ENCODE measurements at places on chromosomes 6 and 20. TPM values are rescaled to one million over a fixed set of nuclear protein-coding genes. Genes with fewer than 3 reads are reported as not detected.

The GFOD1 gene
- polyA plus RNA-seq = 4.2 TPM

The TREM2 gene
- 0.59 TPM for polyA plus RNA-seq

The LPIN3 gene
- 2.7 TPM for polyA plus RNA-seq

The MROH8 gene
- polyA plus RNA-seq = 3.4 TPM

The PROKR2 gene
- polyA plus RNA-seq = not detected

The C20orf141 gene
- polyA plus RNA-seq = not detected

The AFG1L gene
- 2.1 TPM for polyA plus RNA-seq

The SDC4 gene
- 15.5 TPM for polyA plus RNA-seq

The POU5F1 gene
- 1.2 TPM for polyA plus RNA-seq

The PACRG gene
- 0.42 TPM for polyA plus RNA-seq

The TMC2 gene
- not detected for polyA plus RNA-seq

The IL17A gene
- not detected for polyA plus RNA-seq

The SLPI gene
- polyA plus RNA-seq = 11.9 TPM

The CLPSL1 gene
- not detected for polyA plus RNA-seq

The ULBP2 gene
- 0.30 TPM for polyA plus RNA-seq

GRCh38 chr6:166115609-166116008 is 52.0 kb downstream of the TBXT start:
- H3K36me3 ChIP-seq = no peaks in the 10 kb centered on the region
- no peak overlapping the region for H3K4me3 ChIP-seq
- H3K27me3 ChIP-seq = no peaks in the 10 kb centered on the region
- no peaks in the 10 kb centered on the region for H3K4me1 ChIP-seq
- no peak overlapping the region for H3K27ac ChIP-seq

- DNase-seq = no peak
- no peaks in the 10 kb centered on the region for H3K36me3 ChIP-seq
- H3K4me1 ChIP-seq = no peaks in the 10 kb centered on the region
- no peak overlapping the region for H3K27ac ChIP-seq
- H3K27me3 ChIP-seq = no peaks in the 10 kb centered on the region
- no peak overlapping the region for H3K4me3 ChIP-seq
Observed at GRCh38 chr6:168708984-168709383, 268.0 kb downstream of the SMOC2 start.

GRCh38 chr20:58228484-58229197 is at the start of gene ANKRD60:
Gene ANKRD60 (minus strand): TSS chr20:58228653. CDS start chr20:58228653, 0 bp downstream.
- no peak for DNase-seq
- H3K4me1 ChIP-seq = peaks cover 7% of the 10 kb centered on the region
- H3K36me3 ChIP-seq = peaks cover 20% of the 10 kb centered on the region

- no peaks in the 10 kb centered on the region for H3K36me3 ChIP-seq
- DNase-seq = peak; percentile 43
- H3K4me3 ChIP-seq = no peak overlapping the region
- peak overlapping the region; percentile 94 for H3K27ac ChIP-seq
- H3K4me1 ChIP-seq = peaks cover 6% of the 10 kb centered on the region
Observed at GRCh38 chr6:36676141-36677058, 2.1 kb upstream of the CDKN1A start.

GRCh38 chr6:54981276-54981609 is 134.7 kb downstream of the FAM83B start:
- no peaks in the 10 kb centered on the region for H3K4me1 ChIP-seq
- H3K36me3 ChIP-seq = no peaks in the 10 kb centered on the region
- H3K27me3 ChIP-seq = no peaks in the 10 kb centered on the region
- DNase-seq = no peak
- no peak overlapping the region for H3K27ac ChIP-seq

GRCh38 chr6:37696841-37697662 is 631 bp downstream of the MDGA1 start:
- peaks cover 39% of the 10 kb centered on the region for H3K4me1 ChIP-seq
- H3K27ac ChIP-seq = peak overlapping the region; percentile 86
- H3K4me3 ChIP-seq = peak overlapping the region; percentile 65
- H3K27me3 ChIP-seq = peaks cover 53% of the 10 kb centered on the region
- peak; percentile 83 for DNase-seq

- no peaks in the 10 kb centered on the region for H3K36me3 ChIP-seq
- DNase-seq = no peak
- no peaks in the 10 kb centered on the region for H3K27me3 ChIP-seq
- H3K4me1 ChIP-seq = no peaks in the 10 kb centered on the region
Observed at GRCh38 chr20:42218621-42219374, 600.6 kb upstream of the CHD6 start.

GRCh38 chr6:151137542-151137941 is 102.2 kb upstream of the AKAP12 start:
- H3K4me3 ChIP-seq = no peak overlapping the region
- H3K4me1 ChIP-seq = no peaks in the 10 kb centered on the region
- no peaks in the 10 kb centered on the region for H3K27me3 ChIP-seq
- no peak for DNase-seq
- H3K27ac ChIP-seq = no peak overlapping the region

DNA sequence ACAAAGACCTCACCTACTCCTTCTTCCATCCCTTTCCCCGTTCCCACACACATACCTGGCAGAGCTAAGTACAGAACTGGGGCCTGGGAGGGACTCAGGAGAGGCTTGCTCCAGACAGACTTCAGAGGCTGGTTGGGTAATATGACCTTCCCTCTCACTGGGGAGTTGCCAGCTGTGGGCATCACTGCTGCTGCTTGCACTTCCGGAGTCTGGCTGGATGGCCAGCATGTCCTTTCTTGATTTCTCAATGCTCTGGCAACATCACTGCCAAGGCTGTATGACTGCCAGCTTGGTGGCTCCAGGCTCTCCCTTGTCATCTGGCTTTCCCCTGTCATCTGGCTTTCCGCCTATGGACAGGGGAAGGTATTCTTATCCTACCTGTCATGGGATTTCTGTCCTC is 47.8 kb downstream of the CDH22 start:
- no peaks in the 10 kb centered on the region for H3K4me1 ChIP-seq
- H3K4me3 ChIP-seq = no peak overlapping the region
- H3K27ac ChIP-seq = no peak overlapping the region
- no peak for DNase-seq
- H3K36me3 ChIP-seq = no peaks in the 10 kb centered on the region

GRCh38 chr6:29887330-29887818 is 55.0 kb upstream of the HLA-A start:
- H3K27me3 ChIP-seq = no peaks in the 10 kb centered on the region
- no peak overlapping the region for H3K27ac ChIP-seq
- H3K36me3 ChIP-seq = no peaks in the 10 kb centered on the region
- DNase-seq = peak; percentile 86
- peaks cover 8% of the 10 kb centered on the region for H3K4me1 ChIP-seq
- H3K4me3 ChIP-seq = no peak overlapping the region

GRCh38 chr20:1376408-1377270 is 16.2 kb downstream of the FKBP1A start:
- no peaks in the 10 kb centered on the region for H3K27me3 ChIP-seq
- no peak for DNase-seq
- peak overlapping the region; percentile 54 for H3K27ac ChIP-seq
- H3K4me3 ChIP-seq = no peak overlapping the region
- no peaks in the 10 kb centered on the region for H3K36me3 ChIP-seq

DNA sequence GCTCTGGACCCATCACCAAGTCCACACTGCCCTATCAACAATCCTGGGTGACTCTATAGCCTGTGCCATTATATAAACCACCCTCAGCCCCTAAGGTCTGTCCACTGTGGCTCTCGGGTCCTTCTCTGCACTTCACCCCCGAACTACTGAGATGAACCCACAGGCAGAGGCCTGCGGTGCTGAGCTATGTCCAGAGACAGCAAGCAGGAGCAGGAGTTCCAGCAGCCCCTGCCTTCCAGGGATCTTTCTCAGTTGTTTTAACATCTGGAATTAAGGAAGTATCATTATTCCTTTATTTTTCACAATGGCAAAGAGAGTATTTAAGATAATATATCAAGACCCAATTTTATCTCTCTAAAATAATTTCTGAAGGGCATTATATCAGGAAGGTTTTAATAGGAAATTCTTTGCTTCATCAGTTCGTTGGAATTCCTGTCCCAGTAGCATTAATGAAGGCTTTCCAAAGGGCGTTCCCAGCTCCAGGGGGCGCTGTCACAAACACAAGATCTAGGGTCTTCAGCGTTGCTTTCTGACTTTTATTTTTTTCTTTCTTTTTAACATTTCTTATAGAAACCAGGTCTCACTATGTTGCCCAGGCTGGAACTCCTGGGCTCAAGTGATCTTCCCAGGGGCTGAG is 27.3 kb downstream of the RRBP1 start:
- no peaks in the 10 kb centered on the region for H3K27me3 ChIP-seq
- peak; percentile 49 for DNase-seq
- H3K4me1 ChIP-seq = peaks cover 41% of the 10 kb centered on the region
- no peak overlapping the region for H3K4me3 ChIP-seq

GRCh38 chr6:145623231-145623630 is 112.1 kb downstream of the EPM2A start:
- peaks cover 12% of the 10 kb centered on the region for H3K36me3 ChIP-seq
- H3K4me1 ChIP-seq = no peaks in the 10 kb centered on the region
- H3K27me3 ChIP-seq = no peaks in the 10 kb centered on the region
- H3K27ac ChIP-seq = no peak overlapping the region
- H3K4me3 ChIP-seq = no peak overlapping the region

DNA sequence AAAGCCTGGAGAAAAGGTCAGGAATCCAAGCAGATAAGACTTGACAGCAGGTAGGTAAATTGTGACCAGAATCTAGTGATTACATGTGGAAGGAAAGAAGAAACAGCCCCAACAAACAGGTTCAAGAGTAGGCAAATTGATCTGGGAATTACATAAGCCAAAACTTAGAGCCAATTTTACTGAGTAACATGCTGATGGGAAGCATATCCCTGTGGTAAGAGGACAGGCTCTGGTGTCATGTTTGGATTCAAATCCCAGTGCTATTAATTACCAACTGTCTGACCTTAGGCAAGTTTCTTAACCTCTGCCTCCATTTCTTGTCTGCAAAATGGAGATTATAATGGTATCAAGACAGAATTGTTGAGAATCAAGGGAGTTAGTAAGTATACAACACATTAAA is 20.4 kb downstream of the MCM9 start:
- no peak overlapping the region for H3K4me3 ChIP-seq
- DNase-seq = no peak
- H3K27ac ChIP-seq = no peak overlapping the region
- peaks cover 55% of the 10 kb centered on the region for H3K36me3 ChIP-seq
- no peaks in the 10 kb centered on the region for H3K4me1 ChIP-seq
- H3K27me3 ChIP-seq = no peaks in the 10 kb centered on the region

GRCh38 chr6:1625794-1626435 is 16.2 kb downstream of the FOXC1 start:
- H3K27ac ChIP-seq = no peak overlapping the region
- peaks cover 41% of the 10 kb centered on the region for H3K27me3 ChIP-seq
- no peaks in the 10 kb centered on the region for H3K36me3 ChIP-seq
- H3K4me3 ChIP-seq = no peak overlapping the region

DNA sequence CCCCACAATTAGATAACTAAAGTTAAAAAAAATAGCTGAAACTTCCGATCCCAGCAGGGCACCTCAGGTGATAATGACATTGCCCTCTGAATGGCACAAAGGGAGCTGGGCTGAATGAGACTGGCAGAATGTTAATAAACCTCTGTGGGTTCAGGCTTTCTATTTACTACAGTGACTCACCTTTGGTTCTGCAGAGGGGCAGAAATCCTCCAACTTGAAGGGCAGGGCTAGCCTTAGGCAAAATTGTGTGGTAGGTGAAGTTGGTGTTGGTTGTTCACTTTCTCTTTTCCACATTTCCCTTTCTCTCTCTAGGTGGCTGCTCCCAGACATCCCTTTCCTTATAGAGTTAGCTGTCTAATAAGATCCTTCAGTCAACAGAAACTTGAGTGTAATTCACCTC is 625.2 kb downstream of the EPM2A start:
- no peak overlapping the region for H3K4me3 ChIP-seq
- no peaks in the 10 kb centered on the region for H3K4me1 ChIP-seq
- H3K27me3 ChIP-seq = no peaks in the 10 kb centered on the region
- no peaks in the 10 kb centered on the region for H3K36me3 ChIP-seq

DNA sequence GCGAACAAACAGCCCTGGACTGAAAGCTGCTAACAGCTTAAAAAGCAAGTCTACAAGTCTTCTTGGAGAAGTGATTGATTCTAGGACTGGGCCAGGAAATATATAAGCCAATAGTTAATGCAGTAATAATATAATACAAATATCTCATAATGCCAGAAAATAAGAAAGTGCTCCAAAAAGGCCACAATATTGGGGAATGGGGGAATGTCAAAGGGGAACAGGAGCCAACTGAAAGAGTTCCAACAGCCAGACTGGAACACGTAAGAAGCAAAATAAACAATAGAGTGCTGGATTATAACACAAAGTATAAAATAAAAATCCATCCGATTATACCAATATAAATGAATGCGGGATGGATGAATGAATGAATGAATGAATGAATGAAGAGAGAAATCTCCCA is 295.8 kb downstream of the NRN1 start:
- H3K4me1 ChIP-seq = no peaks in the 10 kb centered on the region
- H3K27ac ChIP-seq = no peak overlapping the region
- no peaks in the 10 kb centered on the region for H3K27me3 ChIP-seq
- DNase-seq = no peak

GRCh38 chr20:37938181-37938750 is 35.3 kb downstream of the VSTM2L start:
- no peak overlapping the region for H3K27ac ChIP-seq
- no peak for DNase-seq
- no peak overlapping the region for H3K4me3 ChIP-seq
- no peaks in the 10 kb centered on the region for H3K36me3 ChIP-seq

GRCh38 chr6:130407032-130407431 is 41.2 kb downstream of the TMEM200A start:
- no peak for DNase-seq
- no peak overlapping the region for H3K4me3 ChIP-seq
- H3K27me3 ChIP-seq = no peaks in the 10 kb centered on the region
- H3K36me3 ChIP-seq = no peaks in the 10 kb centered on the region
- H3K27ac ChIP-seq = no peak overlapping the region

GRCh38 chr6:5674721-5675120 is 332.0 kb downstream of the NRN1 start:
- H3K4me1 ChIP-seq = peaks cover 55% of the 10 kb centered on the region
- peak overlapping the region; percentile 50 for H3K27ac ChIP-seq
- no peak for DNase-seq
- no peak overlapping the region for H3K4me3 ChIP-seq
- H3K27me3 ChIP-seq = no peaks in the 10 kb centered on the region
- no peaks in the 10 kb centered on the region for H3K36me3 ChIP-seq

GRCh38 chr20:19451231-19451922 is 238.9 kb downstream of the SLC24A3 start:
- H3K36me3 ChIP-seq = no peaks in the 10 kb centered on the region
- H3K4me3 ChIP-seq = no peak overlapping the region
- H3K27me3 ChIP-seq = no peaks in the 10 kb centered on the region

- no peak overlapping the region for H3K27ac ChIP-seq
- no peaks in the 10 kb centered on the region for H3K4me1 ChIP-seq
- no peaks in the 10 kb centered on the region for H3K36me3 ChIP-seq
- DNase-seq = no peak
- no peaks in the 10 kb centered on the region for H3K27me3 ChIP-seq
- no peak overlapping the region for H3K4me3 ChIP-seq
Observed at GRCh38 chr6:137761072-137761471, 106.0 kb upstream of the TNFAIP3 start.

Measured in spleen (tissue), 13 donors.